KBM-7 (cell line): ENCODE measurements at places on chromosomes 11 and 22.

- DNase-seq = no peak
Observed at GRCh38 chr22:38347181-38347943, 30.1 kb upstream of the CSNK1E start.

GRCh38 chr22:26857169-26857568, 199.8 kb downstream of the MIAT start:
- no peak for DNase-seq

GRCh38 chr11:13595166-13595565, 73.3 kb upstream of the FAR1 start:
- no peak for DNase-seq

DNA sequence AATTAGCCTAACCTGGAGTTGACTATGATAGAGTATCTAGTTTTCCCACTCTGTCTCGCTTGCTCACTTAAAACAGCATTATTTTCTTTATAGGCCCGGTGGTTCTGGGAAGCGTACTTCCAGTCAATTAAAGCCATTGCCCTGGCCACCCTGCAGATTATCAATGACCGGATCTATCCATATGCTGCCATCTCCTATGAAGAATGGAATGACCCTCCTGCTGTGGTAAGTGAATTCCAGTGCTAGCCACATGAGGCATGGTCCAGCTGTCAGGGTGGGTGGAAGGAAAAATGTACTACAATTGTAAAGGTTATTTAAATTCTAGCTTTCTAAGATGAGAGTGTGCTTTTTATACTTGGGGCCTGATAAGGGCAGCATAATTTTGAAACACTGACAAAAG, 76.0 kb downstream of the EXT2 start:
- no peak for DNase-seq
